ENCODE measurements at places on chromosomes 7 and 10.
A peak's percentile ranks its signal among the peaks of the same experiment; 100 is the strongest.

DNA sequence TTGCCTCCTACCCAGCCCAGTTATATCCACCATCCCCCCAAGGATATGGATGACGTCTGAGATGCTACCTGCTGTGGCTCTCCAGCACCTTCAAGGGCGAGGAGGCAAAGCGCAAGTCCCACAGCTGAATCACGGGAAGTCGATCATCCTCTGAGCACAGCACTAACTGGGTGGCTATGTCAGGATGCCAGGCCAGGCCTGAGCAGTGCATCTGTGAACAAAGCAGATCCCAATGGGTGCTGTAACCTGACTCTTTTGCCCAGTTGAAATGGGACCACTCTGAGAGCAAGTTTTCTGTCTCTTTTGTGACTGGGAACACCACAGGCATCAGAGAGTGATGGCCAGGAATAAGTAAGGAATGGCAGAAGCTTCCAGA is 12.3 kb downstream of the SEC31B start:
- no peak for DNase-seq

- no peak for DNase-seq
Measured at GRCh38 chr7:71613313-71613712, 481.4 kb downstream of the GALNT17 start.

- DNase-seq: no peak
Measured at GRCh38 chr10:31112961-31113360, 81.3 kb upstream of the ZNF438 start.

GRCh38 chr10:30309403-30309802 is 39.7 kb downstream of the MTPAP start:
- no peak for DNase-seq

DNA sequence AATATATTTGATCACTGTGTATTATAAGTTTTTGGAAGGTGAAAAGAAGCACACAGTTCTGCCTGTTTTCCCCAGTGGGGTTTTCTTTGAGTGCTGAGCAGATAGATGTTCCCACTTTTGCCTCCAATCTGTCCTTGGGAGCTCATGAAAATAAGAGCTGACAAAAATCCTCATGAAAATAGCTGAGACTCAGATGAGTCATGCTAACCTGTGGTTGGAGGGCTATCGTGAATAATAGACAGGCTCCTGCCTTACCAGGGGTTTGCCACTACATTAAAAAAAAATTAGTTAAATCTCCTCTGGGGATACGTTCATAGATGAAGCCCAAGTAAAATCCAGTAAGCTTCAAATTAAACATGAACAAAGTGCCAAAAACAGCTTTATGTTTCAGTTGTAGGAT is 10.9 kb upstream of the AOAH start:
- DNase-seq: no peak

- DNase-seq: no peak
Measured at GRCh38 chr10:62348029-62348428, 26.1 kb upstream of the ZNF365 start.

GRCh38 chr10:79311581-79312407 is 35.5 kb upstream of the PPIF start:
- DNase-seq: no peak

GRCh38 chr10:123991611-123992570 is 100.3 kb upstream of the CPXM2 start:
- DNase-seq: peak; percentile 84

DNA sequence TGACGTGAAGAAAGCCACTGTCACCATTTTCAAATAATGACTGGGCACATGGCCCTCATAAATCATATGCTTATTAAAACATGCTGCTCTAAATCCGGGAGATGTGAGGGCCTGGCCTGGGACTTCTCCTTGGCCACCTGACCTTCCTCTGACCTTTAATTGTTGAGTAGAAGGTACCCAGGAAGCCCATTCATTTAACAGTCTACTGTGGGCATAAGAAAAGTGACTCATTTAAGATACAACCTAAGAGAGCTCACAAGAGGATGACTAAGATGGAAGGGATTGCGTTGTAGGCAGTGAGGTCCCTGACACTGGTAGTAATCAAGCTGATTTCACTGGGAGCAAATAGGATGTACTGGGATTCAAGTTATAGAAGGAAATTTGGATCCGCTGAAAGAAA is 203.4 kb upstream of the GPR26 start:
- no peak for DNase-seq

GRCh38 chr7:123003539-123004126 is 8.1 kb upstream of the TAS2R16 start:
- DNase-seq: no peak

- DNase-seq: no peak
Measured at GRCh38 chr7:104156842-104157277, 51.0 kb downstream of the ORC5 start.
